ENCODE measurements at places on chromosomes 16 and 17.

GRCh38 chr16:85584267-85584666 is 28.9 kb upstream of the GSE1 start:
- H3K4me3 ChIP-seq, result no peak overlapping the region
- H3K27ac ChIP-seq, result peak overlapping the region; percentile 92
- no peaks in the 10 kb centered on the region for H3K36me3 ChIP-seq
- H3K4me1 ChIP-seq, result peaks cover 14% of the 10 kb centered on the region

- peak; percentile 73 for DNase-seq
- H3K4me1 ChIP-seq, result peaks cover 12% of the 10 kb centered on the region
- H3K4me3 ChIP-seq, result peak overlapping the region; percentile 90
- no peaks in the 10 kb centered on the region for H3K36me3 ChIP-seq
- H3K27me3 ChIP-seq, result peaks cover 32% of the 10 kb centered on the region
Measured at GRCh38 chr16:52546291-52547003, 496 bp downstream of the TOX3 start.

- H3K4me3 ChIP-seq, result no peak overlapping the region
- H3K27me3 ChIP-seq, result no peaks in the 10 kb centered on the region
- no peaks in the 10 kb centered on the region for H3K4me1 ChIP-seq
- peaks cover 76% of the 10 kb centered on the region for H3K36me3 ChIP-seq
Measured at GRCh38 chr16:3388325-3388724, 12.5 kb downstream of the ZSCAN32 start.

DNA sequence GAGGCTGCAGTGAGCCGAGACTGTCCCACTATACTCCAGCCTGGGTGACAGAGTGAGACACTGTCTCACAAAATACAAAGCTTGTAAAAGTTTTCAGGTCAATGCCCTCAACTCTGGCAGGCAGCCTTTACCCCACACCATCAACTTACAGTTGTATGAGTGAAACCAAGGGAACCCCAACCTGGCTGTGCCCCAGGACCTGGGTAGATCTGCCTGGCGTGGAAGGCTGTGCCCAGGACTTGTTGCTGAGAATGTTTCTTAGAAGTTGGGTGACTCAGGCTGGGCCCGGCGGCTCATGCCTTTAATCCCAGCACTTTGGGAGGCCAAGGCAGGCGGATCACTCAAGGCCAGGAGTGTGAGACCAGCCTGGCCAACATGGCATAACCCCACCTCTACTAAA is 7.8 kb downstream of the CES3 start:
- H3K4me1 ChIP-seq, result no peaks in the 10 kb centered on the region
- no peaks in the 10 kb centered on the region for H3K36me3 ChIP-seq
- H3K27ac ChIP-seq, result no peak overlapping the region
- DNase-seq, result no peak

DNA sequence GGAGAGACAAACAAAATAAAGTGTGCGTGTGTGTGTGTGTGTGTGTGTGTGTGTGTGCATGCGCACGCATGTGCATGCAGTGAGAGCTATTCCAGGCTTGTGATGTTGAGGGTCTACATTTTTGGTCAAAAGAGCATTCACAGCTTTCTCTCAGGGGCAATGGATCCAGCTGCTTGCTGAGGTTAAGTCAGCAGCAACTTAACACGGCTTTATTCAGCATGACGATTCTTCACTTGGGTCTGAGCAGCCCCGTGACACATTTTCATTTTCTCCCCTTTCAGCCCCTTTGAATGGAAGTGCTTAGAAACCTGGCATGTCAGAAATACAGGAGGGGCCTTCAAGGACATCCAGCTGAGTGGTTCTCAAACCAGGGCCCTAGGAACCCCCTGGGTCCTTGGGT is 66.4 kb upstream of the MED9 start:
- H3K4me3 ChIP-seq, result no peak overlapping the region
- H3K27me3 ChIP-seq, result peaks cover 4% of the 10 kb centered on the region
- no peak overlapping the region for H3K27ac ChIP-seq

GRCh38 chr17:21177854-21178600 is 35.9 kb downstream of the TMEM11 start:
- no peaks in the 10 kb centered on the region for H3K27me3 ChIP-seq
- H3K4me1 ChIP-seq, result no peaks in the 10 kb centered on the region
- H3K36me3 ChIP-seq, result peaks cover 13% of the 10 kb centered on the region
- peak; percentile 53 for DNase-seq

All from endodermal cell (in vitro differentiated cells).